ENCODE measurements at places on chromosomes 2 and 18.

DNA sequence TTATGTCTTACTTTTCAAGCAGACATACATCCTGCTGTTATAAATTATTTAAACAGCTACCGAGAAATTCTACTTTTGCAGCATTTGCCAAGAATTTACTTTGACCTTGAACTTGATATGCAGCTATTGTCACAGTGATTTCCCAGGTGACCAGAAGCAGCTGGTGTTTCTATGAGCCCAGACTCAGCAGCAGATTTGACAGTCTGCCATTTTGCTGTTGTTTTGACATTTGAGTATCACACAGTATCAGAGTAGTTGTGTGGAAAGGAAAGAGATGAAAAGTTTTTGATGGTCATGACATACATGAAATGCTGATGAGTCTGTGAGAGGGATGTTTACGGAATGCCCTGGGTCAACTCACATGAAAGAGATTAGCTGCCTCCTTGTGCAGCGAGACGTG is 6.6 kb upstream of the CCDC195 start:
- DNase-seq: no peak

GRCh38 chr18:32289483-32290075 is 99.7 kb downstream of the MEP1B start:
- DNase-seq: peak; percentile 67

- no peak for DNase-seq
Observed at GRCh38 chr18:46542545-46542944, 114.5 kb downstream of the LOXHD1 start.

DNA sequence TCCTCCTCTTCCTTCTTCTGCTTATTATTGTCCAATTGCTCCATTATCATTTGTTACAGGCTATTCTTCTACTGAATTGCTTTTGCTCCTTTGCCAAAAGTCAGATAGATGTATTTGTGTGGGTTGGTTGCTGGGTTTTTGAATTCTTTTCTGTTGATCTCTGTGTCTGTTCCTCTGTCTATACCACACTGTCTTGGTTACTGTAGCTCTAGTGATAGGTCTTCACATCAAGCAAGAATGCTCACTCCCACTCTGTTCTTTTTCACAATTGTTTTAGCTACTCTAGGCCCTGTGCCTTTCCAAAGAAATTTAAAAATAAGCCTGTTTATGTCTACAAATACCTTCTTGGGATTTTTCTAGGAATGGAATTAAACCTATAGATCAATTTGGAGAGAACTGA is 217.2 kb downstream of the GALR1 start:
- no peak for DNase-seq

GRCh38 chr2:212364112-212364985 is 174.3 kb downstream of the ERBB4 start:
- DNase-seq: no peak
